ENCODE measurements at places on chromosomes 4 and X. TPM values are rescaled to one million over a fixed set of nuclear protein-coding genes. Genes with fewer than 3 reads are reported as not detected.
A peak's percentile ranks its signal among the peaks of the same experiment; 100 is the strongest.

- H3K4me3 ChIP-seq, result no peak overlapping the region
- no peak overlapping the region for H3K27ac ChIP-seq
- H3K27me3 ChIP-seq, result peaks cover 24% of the 10 kb centered on the region
- H3K4me1 ChIP-seq, result peaks cover 8% of the 10 kb centered on the region
- no peaks in the 10 kb centered on the region for H3K36me3 ChIP-seq
- no peak for DNase-seq
Observed at GRCh38 chr4:1057403-1057745, 45.9 kb downstream of the FGFRL1 start.

GRCh38 chrX:110086916-110087484 lies 84.1 kb downstream of the TMEM164 start:
- no peak overlapping the region for H3K4me3 ChIP-seq
- no peaks in the 10 kb centered on the region for H3K36me3 ChIP-seq
- H3K4me1 ChIP-seq, result no peaks in the 10 kb centered on the region

Gene GRK4
- total RNA-seq, result 1.6 TPM

DNA sequence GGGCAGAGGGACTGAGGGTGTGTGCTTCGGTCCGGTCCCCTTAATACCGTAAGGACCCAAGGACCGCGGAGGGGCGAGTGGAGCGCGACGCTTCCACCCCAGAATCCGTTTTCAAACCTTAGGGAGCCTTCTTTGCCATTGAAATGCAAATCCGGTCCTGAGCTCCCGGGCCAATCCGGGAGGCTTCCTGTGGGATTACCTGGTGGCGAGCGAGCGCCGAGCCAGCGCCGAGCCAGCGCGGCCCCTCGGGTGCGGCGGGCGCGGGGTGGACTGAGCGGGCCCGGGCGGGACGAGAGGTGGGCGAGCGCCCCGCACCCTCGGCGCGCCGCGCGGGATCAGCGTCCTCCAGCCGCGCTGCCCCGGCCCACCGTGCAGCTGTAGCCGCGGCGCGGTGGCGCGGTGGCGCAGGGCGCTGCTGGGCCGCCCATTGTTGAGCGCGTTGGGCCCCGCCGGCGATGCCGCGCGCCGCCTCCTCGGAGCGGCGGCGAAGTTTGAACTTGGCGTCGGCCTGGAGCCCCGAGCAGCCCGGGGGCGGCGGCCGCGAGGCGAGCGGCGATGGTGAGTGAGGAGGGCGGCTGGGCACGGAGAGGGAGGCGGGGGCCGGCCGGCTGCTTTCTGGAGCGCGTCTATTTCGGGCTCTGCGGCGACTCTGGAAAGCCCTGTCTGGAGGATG lies 208.7 kb downstream of the SOWAHB start:
- no peaks in the 10 kb centered on the region for H3K27me3 ChIP-seq
- peak overlapping the region; percentile 95 for H3K4me3 ChIP-seq
- peak; percentile 81 for DNase-seq
- peak overlapping the region; percentile 95 for H3K27ac ChIP-seq
- peaks cover 51% of the 10 kb centered on the region for H3K4me1 ChIP-seq

- H3K4me3 ChIP-seq, result peak overlapping the region; percentile 90
- peaks cover 14% of the 10 kb centered on the region for H3K4me1 ChIP-seq
- H3K27me3 ChIP-seq, result peaks cover 15% of the 10 kb centered on the region
- H3K27ac ChIP-seq, result no peak overlapping the region
- DNase-seq, result no peak
- no peaks in the 10 kb centered on the region for H3K36me3 ChIP-seq
Observed at GRCh38 chr4:121155893-121156292, 8.2 kb downstream of the TNIP3 start.
